ENCODE measurements at places on chromosomes 12 and 14.

DNA sequence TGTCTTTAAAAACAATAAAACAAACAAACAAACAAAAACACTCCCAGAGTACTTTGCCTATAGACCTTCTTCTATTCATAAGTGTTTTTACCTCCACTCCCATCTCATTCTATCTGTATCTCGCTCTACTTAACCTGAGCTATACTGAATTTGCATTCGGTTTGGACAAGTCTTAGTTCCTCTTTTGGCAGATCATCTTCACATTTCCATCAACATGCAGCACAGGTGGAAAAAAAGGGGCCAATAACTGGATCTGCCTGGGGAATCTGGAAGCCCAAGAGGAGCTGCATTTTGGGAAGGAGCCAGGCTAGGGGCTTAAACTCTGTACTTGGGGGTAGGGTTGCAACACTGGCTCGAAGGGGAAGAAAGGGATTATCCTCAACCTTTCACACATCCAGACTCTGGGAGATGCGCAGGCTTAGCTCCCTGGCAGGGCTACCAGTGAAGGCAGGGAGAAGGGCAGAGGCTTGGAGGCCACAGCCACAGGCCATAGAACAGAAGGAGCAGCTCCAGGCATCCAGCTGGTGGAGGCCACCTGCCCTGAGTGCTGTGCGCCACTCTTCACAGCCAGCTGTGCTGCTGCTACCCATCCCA lies 4.1 kb downstream of the NINJ2 start:
- no peak for DNase-seq

DNA sequence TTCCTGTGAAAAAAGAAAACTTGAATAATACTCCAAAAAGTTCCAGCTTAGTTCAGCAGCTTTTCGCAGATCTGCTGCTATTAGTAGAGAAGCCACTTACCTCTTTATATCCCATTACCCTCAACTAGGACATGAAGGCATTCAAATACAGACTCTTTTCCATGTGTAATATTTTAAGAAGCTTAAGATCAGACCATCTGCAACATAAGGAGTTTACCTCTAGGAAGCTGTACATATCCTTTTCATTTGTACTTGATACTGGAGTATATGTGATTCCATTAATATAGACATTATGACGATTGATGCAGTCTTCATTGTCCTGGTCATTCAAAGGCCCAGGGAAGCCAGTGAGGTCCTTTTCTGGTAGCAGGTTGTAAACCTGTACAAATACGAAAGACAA lies 20.4 kb downstream of the A2M start:
- DNase-seq = no peak

GRCh38 chr12:124082012-124082411 lies 109.0 kb downstream of the ZNF664 start:
- no peak for DNase-seq

- DNase-seq = no peak
Measured at GRCh38 chr14:105346200-105346533, 31.6 kb downstream of the PACS2 start.

DNA sequence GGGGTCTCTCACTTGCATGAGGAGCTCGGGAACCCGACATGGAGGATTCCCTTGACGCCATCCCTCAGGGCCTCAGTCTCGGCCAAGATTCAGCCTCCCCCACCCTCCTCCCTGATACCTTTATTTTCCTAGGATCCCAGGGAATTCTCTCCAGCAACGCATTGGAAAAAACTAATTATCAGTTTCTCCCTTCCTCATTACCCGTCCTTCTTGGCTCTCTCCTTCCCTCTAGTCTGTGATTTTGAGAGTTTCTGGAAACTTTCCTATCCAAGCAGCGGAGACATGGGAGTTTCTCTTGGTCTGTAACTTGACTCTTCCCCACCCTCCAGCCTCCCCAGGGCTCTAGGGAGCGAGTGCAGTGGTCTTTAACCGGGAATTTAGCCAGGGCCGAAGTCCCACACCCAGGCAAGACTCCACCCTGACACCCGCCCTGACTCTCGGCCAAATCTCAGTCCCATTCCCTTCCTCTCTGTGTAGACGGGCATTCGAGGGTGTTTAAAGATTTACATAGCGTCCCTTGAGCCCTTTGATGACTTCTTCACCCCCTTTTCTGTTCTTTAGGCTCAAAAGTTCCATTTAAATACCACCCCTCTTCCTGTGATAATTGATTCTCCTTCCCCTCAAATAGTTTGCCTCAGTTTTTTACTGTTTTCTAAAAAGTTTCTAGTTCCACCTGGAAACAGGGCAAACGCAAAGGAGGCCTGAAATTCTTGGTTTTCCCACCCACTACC lies 6.7 kb downstream of the HOXC5 start:
- DNase-seq = peak; percentile 78

DNA sequence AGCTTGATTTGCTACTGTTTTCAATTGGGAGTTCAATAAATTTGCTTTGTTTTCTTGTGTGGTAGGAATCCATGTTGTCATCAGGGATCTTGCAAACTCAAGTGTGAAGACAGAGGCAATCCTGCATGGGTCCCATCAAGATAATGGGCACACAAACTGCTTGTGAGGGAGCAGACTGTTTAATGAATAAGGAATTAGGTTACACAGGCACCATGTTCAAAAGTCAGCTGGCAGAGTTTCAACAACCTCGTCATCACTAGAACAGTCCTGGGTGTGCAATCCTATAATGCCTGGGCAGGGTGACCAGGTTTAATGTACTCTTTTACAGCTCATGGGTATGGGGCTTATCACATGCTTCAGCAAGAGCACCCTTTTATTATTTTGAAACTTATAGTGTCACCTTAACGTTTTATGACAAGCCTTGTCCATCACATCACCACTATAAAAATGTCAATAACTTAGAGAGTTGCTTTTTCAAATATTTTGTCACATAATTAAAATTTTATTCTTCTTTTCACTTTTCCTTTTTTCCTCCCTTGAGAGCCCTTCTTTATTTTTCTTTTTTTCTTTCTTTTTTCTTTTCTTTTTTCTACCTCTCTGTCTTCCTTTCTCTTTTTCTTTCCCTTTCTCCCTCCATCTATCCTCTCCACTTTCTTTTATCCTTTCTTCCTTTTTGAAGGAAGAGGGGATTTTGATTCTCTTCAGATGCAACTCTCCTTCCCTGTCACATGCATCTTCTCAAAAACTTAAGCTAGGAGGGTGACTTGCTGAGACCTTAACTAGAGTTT lies 252.2 kb upstream of the ATP2B1 start:
- DNase-seq = peak; percentile 23

DNA sequence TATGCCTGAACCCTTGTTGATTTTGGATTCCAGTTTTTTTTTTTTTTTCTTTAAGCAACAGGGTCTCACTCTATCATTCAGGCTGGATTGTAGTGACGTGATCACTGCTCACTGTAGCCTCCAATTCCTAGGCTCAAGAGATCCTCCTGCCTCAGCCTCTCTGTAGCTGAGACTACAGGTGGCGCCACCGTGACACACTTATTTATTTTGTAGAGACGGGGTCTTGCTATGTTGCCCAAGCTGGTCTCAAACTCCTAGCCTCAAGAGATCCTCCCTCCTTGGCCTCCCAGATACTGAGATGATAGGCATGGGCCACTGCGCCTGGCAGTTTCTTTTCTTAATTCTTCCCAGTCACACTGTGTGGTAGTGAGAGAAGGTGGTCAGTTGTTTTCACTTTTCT lies 25.2 kb downstream of the ACADS start:
- no peak for DNase-seq

- peak; percentile 92 for DNase-seq
Measured at GRCh38 chr12:121793838-121794533, 498 bp upstream of the RHOF start.

GRCh38 chr12:28578361-28578760 lies 388.1 kb downstream of the CCDC91 start:
- peak; percentile 36 for DNase-seq

GRCh38 chr12:56644654-56645053 lies 1.1 kb downstream of the ATP5F1B start:
- DNase-seq = peak; percentile 34

DNA sequence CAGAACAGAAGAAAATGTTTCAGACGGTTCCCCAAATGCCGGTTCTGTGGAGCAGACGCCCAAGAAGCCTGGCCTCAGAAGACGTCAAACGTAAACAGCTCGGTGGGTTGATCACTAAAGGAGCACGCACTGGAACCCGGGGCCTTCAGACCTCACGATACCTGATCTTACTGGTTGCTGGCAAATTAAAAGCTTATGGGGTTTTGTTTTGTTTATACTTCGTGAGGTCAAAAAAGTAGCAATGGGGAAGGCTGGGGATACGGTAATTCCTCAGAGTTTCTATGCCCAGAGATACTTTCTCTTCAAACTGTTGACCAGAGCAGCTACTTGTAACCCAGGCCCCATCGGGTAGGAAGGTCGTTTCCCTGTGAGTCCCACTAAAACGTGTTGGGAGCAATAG lies 1.7 kb downstream of the CDKN1B start:
- DNase-seq = peak; percentile 45

GRCh38 chr14:24630087-24630871 lies 3.7 kb downstream of the GZMB start:
- DNase-seq = no peak

- no peak for DNase-seq
Measured at GRCh38 chr12:82242729-82243128, 115.5 kb downstream of the CCDC59 start.

DNA sequence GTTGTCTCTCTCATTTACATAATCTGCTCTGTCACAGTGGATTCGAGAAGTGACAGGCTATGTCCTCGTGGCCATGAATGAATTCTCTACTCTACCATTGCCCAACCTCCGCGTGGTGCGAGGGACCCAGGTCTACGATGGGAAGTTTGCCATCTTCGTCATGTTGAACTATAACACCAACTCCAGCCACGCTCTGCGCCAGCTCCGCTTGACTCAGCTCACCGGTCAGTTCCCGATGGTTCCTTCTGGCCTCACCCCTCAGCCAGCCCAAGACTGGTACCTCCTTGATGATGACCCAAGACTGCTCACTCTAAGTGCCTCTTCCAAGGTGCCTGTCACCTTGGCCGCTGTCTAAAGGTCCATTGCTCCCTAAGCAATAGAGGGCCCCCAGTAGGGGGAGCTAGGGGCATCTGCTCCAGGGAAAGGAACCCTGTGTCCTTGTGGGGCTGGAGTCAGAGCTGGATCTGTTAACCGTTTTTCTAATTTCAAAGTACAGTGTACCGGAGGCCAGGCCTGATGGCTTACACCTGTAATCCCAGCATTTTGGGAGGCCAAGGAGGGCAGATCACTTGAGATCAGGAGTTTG lies 5.1 kb downstream of the ERBB3 start:
- DNase-seq = no peak

DNA sequence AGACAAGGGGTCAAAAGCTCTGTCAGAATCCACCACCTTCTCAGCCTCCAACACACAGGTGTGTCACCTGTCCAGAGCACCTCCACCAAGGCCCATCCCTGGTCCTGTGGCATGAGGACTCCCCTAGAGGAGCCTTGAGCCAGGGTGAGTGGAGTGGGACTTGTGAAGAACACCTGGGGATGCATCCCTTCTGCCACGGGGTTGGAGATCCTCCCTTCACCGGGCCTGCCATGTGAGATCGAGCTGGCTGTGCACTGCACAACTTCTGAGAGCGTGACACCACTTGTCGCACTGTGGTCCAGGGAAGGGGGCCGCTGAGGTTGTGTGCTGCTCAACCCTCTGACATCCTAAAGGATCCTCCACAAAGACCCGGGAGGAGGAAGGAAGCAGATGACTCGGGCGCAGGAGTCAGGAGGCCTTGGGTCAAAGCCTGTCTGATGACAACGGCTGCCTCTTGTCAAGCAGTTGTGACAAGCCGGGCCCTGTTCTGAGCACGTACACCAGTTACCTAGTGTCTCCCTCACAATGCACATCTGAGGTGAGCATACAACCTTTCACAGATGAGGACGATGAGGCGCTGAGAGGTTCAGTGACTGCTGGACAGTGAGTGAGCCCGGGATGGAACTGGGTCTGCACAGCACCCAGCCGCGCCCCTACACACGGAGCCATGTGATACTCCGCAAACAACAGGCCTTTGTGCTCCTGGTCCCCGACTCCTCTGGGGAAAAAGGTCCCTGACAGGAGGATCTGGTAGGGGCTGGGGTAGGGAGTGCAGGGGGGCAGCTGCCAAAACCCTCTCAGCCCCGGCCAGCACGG lies 35.6 kb downstream of the CHGA start:
- DNase-seq = no peak

DNA sequence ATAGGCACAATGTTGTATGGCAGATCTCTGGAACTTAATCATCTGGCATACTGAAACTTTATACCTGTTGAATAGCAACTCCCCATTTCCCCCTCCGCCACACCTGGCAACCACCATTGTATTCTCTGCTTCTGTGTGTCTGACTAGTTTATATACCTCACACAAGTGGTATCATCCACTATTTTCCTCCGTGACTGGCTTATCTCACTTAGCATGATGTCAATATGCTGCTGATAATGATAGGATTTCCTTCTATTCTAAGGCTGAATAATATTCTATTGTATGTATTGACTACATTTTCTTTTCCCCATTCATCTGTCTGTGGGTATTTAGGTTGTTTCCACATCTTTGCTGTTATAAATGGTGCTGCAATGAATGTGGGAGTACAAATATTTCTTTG lies 21.5 kb downstream of the BRMS1L start:
- DNase-seq = no peak

DNA sequence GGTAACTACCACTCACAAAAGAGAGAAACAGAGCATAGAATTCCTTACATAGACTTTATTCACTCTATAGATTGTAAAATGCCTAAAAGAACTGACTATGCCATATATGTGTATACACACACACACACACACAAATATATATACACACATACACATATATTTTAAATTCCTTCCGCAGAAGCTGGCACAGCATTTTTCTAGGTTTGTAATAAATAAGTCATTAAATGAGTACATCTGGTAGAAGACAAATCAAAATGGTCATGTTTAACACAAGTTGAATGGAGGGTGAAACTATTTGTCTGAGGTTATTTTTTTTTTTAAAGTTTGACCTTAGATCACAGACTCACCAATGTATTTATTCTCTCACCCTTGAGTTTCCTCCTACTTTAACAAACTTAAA lies 58.2 kb downstream of the CCER1 start:
- DNase-seq = no peak

- DNase-seq = peak; percentile 25
Measured at GRCh38 chr14:90551070-90551704, 154.4 kb downstream of the CALM1 start.

DNA sequence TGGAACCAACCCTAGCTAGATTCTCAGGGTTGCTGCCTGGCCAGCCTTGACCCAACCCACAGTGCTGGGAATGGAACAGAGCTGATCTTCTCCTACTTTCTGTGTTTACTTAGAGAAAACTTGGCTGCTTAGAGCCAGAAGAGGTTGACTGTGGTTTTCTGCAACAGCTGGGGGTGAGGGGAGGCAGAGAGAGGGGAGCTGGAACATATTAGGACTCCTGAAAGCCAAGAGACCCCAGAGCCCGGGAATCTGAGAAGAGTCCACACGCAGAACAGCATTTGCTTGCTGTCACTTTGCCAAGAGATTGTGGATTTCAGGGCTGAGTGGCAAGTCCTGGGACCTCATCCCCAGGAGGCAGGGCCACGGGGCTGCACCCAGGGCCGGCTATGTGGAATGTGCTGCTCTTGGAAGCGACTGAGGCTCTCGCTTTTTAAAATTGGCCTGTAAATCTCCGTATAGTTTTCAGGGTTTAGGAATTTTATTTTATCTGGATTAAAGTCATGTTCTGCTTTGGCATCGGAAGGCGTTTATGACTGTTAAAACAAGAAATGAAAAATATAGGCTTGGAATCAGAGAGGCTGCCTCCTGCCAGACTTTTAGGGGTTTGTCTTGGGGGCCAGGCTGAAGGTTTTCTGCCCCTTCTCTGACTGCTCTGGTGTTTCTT lies 22.3 kb upstream of the MED13L start:
- DNase-seq = peak; percentile 92

Data from fibroblast of the aortic adventitia (primary cell).